ENCODE measurements at places on chromosomes 16 and 17.

DNA sequence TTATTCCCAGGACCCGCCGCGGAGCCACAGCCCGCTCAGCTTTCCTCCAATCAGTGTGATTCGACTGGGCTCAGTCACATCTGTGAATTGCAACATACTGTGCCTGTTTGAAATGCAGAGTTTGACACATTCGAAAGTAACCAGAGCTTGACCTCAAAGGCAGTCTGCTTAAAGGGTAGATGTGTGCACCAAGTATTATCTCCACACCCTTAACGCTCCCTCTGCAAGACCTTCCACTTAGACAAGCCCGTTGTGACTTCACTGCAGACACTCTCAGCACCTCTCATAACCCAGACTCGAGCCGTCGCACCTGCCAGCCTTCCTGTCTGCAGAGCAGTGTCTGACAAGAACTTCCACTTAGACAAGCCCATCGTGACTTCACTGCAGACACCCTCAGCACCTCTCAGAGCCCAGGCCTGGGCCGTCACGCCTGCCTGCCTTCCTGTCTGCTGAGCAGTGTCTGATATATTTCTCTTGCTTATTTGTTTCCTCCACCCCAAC is 3.7 kb downstream of the KLHDC4 start:
- no peak for DNase-seq

DNA sequence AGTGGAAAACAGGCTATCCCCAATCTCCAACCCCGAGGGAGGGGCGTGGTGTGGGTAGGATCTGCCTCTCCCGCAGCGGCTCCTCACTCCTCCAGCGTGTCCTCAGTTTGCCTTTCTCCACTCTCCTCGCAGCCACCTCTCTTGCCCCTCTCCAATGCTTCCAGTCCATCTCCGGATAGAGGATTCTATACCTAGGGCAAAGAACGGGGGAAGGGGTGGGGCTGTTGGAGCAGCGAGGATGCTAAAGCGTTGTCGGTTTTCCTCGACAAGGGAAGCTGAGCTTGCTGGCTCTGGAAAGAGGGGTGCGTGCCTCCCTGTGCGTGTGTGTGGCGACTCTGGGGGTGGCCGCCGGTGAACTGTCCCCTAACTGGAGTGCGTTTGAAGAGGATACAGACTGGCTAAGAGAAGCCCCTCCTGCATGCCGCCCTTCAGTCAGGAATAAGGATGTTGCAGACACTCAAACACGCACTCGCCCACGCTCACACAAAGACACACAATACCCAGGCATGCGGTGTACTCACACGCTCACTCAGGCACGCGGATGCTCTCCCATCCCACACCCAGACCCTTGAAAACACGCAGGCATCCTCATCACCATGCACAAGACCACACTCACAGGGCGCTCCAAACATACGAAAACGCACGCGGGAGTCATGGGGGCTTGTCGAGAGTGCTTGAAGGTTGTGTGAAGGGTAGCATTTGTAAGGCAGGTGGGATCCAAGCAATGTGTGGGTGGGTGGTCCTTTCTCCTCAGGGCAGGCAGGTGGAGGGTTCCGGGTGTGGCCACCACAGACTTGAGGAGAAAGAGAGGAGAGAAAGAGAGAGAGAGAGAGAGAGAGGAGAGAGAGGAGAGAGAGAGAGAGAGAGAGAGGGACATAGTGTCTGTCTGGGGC is 655 bp upstream of the GPR139 start:
- no peak for DNase-seq

GRCh38 chr16:78098595-78099270 is 721 bp upstream of the WWOX start:
- no peak for DNase-seq

DNA sequence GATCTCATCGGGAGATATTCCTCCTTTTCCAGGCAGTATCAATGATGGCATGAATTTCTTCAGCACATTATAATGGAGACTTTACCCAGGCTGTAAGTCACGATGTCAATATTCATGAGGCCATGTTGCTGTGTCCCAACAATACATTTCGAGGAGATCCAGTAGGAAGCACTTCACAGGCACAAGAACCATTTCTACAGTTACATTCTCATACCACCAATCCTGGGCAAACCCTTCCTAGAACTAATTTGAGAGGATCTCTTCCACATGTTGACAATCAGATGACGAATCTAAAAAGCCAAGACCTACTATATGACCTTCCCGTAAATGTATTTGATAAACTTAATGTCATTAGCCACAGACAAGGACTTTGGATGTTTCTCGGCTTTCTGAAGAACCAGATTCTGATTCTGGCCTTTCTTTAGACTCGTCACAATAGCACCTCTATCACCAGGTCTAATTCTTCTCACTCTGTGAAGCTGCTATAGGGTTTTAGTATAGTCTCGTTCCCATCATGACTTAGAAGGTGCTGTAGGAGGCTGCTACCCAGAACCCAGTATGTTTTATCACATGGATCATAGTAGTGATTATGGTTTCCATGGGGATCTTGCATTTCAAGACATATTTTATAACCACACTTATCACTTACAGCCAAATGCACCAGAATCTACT is 40.2 kb downstream of the C16orf87 start:
- no peak for DNase-seq

DNA sequence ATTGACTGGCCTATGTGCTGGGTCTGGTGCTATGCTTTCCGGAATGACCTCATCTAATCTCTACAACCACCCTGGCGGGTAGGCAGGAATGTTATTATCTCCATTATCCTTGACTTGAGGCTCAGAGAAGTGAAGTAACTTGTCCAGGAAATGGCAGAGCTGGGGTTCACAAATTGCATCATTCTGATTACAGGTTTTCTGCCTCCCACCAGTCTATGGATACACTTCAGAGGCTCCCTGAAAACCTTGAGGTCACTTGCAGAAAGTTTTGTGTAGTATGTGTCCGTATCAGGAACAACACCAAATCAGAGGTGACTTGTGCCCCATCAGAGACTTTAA is 19.1 kb downstream of the NOD2 start:
- peak; percentile 29 for DNase-seq

DNA sequence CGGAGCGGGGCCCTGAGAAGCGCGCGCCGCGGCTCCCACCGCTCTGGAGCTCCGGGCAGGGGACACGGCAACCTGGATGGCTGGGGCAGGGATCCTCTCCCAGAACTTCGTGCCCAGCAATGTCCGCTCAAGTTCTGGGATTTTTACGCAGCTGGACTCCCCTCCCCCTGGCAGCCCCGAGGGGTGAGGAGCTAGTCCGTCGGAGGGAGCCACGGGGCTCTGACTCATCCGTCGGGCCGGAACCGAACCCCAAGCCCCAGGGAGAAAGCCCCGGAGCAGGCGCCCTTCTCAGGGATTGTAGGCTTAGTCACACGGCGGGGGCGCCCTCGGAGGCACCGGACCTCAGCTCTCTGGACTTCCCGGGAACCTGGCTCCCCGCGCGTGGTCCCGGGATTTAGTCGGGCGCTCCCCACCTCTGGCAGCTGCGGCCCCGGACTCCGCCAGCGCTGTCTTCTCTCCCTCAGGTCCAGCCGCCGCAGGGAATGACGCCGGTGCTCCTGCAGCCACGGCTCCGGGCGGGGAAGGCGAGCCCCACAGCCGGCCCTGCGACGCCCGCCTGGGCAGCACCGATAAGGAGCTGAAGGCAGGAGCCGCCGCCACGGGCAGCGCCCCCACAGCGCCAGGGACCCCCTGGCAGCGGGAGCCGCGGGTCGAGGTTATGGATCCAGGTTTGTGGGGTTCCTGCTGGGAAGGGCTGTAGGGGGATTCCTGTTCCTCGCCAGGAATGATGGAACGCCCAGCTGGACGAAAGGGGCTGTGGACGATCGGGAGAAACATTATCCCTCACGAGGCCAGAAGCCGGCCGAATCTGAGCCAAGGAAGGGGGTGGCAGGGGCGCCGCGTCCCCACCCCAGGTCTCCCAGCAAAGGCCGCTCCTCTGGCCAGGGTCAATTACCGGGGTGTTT is 830 bp downstream of the SPHK1 start:
- DNase-seq: peak; percentile 66

DNA sequence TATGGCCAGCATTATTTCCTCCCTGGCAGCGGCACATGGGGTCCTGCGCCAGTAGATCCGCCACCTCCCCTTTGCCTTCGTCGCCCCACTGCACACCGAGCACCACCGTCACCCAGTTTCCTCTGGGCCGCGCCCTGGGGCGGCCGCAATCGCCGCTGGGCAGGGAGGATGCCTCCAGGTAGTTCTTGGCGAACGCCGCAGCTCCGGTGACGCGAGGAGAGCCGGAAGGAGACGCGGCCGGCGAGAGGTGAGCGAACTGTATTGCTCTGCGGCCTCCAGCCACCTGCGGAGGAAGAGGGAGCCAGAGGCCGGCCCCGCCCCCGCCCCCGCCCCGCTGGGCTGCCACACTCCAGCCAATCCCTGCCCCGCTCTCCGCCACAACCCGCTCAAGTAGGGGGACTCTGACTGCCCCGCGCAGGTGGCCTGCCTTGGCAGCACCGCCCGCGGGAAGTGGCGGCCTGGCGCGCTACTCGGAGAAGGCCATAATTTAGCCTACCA is 11.8 kb upstream of the SLFN13 start:
- DNase-seq: no peak

DNA sequence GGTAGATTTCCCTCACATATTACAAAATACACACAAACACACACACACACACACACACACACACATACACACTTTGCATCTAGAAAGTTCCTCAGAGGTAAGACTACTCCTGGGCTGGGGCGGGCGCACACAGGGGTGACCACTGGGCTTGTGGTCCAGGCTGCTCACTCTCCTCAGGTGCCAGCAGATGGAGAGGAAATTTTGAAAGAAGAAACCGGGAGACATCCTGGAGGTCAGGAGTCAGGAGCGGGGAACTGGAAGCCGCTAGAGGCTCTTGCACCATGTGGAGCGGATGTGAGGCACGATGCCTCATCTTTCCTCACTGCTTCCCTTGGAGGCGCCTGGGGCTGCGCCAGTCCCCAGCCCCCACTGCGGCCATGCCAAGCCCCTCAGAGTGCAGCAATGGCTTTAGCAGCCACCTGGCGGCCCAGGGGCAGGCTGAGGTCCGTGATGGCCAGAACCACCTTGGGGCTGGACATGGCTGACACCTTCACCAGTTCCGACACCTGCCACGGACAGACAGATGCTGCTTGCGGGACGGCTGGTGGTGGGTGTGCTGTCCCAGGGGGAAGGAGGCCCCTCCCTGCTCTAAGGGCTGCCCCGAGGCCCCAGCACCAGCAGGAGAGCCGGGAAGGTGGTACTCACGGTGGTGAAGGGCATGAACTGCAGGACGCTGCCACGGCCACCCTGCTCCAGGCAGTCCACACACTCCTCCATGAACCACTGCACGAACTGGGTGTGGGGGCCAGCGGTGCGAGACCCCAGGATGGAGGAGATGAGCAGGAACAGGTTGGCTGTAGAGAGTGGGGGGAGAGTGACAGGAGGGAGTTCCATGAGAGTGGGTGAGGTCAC is 4.1 kb downstream of the CSF3 start:
- peak; percentile 48 for DNase-seq

DNA sequence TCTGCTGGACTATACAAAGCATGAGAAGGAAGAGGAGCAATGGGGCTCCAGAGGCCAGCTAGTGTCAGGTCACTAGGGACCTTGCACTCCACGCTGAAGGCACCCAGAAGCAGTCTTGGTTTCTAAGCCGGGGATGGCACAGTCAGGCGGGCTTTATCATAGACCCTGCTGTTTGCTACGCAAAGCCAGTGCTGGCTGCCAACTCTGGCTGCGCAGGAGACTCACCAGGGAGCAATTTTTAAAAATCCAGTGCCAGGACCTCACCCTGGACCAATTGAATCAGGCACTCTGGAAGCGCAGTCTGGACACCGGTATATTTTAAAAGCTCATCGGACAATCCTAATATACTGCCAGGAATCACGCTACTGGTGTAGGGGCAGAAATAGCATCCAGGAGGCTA is 368.5 kb upstream of the XYLT1 start:
- no peak for DNase-seq

DNA sequence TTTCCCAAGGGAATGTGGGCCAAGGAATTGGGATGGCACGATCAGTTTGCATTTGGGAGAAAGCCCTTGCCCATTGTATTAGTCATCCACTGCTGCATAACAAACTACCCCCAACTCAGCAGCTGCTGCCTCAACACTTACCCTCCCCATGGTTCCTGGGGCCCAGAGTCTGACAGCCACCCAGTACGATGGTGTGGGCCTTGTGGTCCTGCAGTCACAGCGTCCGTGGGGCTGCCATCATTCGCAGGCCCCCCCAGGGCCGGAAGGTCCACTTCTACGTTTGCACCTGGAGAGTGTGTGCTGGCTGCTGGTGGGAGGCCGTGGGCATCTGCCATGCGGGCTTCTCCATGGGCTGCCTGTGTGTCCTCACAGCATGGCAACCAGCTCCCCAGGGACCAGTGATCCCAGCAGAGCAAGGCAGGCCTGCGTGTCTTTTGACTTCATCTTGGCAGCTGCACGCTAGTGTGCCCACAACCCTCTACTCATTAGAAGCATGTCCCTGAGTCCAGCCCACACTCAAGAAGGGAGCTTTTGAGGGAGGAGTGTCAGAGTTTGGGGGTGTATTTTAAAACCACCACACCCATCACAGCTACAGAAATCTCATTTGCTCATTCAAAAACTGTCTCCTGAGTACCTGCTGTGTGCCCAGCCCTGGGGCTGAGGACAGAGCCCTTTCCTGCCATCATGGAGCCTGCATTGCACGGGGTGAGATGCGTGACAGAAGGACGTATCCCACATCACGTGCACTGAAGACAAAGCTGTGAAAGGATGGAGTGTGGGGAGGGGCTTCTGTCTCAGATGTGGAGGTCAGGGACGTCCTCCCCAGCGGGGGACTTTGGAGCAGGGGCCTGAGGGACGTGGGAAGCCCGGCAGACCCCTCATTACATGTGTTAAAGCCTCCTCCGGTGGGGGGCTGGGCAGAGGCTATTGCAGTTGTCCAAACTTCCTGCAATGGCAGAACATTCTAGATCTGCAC is 185.0 kb upstream of the ZNF469 start:
- DNase-seq: no peak

Measured in fibroblast of skin of scalp (primary cell).